ENCODE measurements at places on chromosomes 3 and 15.
A peak's percentile ranks its signal among the peaks of the same experiment; 100 is the strongest.

DNA sequence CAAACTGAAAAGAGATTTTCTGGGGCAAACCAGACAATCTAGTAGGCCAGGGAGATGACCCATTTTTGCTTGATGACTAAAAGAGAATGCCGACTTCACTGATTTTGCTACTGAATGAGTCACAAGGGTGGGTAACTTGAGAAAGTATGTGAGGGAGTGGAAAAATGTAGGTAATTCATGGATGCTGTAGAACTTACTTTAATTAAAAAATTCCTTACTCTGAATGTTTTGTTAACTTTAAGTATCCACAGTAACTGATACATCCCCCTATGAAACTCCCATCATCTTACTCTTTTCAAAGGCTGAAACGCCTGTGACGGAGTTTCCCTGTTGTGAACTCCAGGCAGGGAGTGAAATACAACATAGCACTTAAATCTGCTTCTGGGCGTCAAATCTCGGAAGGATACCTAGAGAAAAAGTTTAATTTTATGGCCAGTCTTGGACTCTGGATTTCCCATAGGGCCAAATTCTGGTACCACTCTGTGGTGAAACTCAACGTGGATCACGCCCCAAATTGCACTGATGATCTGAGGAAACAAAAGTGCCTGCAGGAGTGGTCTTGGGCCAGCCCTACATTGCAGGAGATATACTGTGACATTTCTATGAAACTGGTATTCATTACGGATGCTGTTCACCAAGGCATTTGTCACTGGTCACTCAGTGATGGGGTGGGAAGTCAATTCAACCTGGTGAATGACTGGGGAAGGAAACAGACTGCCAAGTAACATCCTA, 24.0 kb downstream of the GOLIM4 start:
- DNase-seq = no peak

DNA sequence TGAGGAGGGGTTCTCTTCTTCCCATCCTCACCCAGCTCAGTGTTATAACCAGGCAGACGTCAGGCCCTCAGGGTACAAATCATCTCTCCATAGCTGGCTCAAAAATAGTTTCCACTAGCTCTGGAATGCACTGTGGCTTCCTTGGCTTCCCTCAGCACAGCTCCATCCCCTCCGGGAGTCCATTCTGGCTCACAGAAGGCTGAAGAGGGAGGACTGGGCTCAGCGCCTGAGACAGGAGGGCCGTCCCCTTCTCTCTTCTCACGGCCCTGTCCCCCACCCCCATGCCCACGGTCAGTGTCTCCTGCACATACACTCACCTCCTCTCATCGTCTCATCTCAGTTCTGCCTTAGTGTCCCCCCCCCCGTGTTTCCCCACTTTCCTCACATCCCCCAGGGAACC, 50.1 kb downstream of the UMPS start:
- DNase-seq = no peak

- no peak for DNase-seq
Measured at GRCh38 chr3:128999102-128999501, 2.0 kb upstream of the EFCC1 start.

- no peak for DNase-seq
Measured at GRCh38 chr3:16937326-16937845, 52.6 kb downstream of the PLCL2 start.

GRCh38 chr15:26887926-26888666, 21.2 kb downstream of the GABRA5 start:
- no peak for DNase-seq

DNA sequence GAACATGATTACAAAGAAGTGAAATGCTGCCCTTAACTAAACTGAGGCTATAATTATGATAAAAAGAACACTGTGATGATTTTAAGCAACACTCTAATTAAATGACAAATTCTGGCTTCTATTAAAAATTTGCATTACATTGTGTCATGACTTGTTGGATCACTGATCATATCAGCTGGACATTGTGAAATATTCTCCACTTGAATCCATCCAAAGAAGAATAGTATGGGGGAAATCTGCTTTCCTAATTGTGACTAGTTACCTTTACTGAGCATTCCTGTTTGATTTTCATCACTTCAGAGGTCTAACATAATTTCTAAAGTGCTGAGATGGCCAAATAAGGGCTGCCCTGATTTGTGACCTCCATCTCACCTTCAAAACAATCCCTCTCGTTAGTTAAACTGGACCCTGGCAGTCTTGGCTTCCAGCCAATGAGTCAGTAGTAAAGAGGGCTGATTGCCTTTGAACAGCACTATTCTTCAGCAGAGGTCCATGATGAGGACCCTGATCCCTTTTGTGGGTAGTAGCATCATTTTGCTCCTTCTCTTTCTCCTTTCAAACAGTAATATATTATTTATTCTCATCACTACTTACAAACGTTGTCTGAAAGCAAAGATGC, 53.5 kb upstream of the LEKR1 start:
- DNase-seq = no peak

DNA sequence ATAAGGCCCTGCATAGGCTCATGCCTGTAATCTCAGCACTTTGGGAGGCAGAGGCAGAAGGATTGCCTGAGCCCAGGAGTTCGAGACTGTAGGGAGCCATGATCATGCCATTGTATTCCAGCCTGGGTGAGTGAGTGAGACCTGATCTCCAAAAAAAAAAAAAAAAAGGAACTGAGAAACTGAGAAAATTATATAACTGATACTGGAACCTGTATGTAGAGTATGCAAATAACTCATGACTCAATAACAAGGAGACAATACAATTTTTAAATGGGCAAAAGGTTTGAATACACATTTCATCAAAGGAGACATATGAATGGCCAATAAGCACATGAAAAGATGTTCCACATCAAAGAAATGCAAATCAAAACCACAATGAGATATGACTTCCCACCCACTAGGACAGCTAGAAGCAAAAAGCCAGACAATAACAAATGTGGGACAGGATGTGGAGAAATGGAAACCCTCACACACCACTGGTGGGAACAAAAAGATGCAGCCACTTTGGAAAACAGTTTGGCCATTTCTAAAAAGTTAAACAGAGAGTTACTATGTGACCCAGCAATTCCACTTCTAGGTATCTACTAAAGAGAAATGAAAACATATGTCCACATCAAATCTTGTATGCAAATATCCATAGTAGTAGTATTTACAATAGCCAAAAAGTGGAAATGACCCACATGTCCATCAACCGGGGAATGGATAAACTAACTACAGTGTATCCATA, 70.7 kb downstream of the IQSEC1 start:
- no peak for DNase-seq

GRCh38 chr3:184336547-184337398, 627 bp upstream of the FAM131A start:
- peak; percentile 11 for DNase-seq

DNA sequence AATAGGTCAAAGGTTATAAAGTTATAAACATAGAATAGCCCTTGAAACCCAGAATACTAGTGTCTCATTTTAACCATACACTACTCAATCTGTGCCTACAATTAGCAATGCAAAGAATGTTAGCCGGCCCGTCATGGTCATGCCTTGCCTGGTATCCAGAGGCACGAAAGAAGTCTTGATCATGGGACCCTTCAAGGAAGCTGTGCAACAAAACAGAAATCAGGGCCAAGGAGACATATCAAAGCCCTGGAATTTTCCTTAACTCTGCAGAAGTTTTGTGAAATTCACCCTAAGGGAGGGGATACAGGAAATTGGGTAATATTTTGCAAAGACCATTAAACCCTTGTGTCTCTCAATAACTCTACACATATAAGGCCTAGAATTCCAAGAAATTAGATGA, 482.4 kb downstream of the ROBO1 start:
- no peak for DNase-seq

DNA sequence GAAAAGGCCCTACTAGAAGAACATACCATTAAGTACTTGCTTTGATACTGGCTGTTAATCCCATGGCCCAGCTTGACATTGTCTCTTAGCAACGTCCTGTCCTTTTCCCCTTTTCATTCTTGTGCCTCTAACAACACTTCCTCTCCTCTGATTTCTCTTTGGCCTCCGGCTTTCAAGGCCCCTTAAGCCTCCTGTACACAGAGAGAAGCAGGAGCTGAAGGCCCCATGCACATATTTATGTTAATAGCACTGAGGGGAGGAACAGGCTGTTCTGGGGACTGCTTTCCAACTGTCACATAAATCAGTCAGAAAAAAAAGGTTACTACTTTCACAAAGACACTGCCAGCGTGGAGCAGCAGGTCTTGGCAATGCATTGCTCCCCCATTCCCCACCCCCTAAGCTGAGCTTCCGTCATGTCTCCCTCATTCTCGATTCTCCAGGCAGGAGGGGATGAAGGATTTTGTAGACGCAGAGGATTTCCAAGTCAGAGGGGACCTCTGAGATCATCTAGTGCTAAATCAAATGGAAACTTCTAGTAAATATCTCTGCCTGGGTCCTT, 257.4 kb upstream of the ADAMTS9 start:
- DNase-seq = peak; percentile 74

GRCh38 chr15:46460431-46461094, 825.7 kb downstream of the SQOR start:
- no peak for DNase-seq

DNA sequence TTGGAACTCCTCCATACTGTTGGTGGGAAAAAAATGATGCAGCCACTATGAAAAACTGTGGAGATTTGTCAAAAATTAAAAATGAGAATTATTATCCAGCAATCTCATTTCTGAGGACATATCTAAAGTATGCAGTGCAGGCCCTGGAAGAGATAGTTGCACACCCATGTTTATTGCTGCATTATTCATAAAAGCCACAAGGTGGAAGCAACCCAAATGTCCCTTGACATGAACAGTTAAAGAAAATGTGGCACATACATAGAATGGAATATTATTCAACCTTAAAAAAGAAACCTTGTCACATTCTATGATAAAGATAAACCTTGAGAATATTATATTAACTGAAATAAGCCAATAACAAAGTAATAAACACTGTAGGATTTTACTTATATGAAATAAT, 80.9 kb upstream of the ARHGEF26 start:
- DNase-seq = peak; percentile 47

GRCh38 chr15:77702211-77702957, 69.7 kb upstream of the LINGO1 start:
- DNase-seq = peak; percentile 30

DNA sequence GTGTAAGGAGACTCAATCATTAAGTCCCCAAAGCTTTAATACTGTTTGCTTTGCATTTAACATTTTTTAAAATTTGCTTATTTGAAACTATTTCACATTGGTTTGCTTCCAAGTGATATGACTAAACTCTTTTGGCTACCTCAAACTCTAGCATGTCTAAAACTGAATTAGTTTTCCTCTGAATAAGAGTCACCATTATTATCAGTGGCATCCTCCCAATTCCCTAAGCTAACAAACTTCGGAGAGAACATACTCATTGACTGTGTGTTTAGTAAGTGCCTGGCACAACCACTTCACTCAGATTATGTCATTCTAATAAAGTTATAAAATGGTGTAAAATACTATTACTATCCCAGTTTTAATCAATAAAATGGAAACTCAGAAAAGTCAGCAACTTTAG, 21.9 kb downstream of the ATOSA start:
- DNase-seq = no peak

GRCh38 chr3:56702490-56703315, 19.6 kb upstream of the TASOR start:
- peak; percentile 84 for DNase-seq

DNA sequence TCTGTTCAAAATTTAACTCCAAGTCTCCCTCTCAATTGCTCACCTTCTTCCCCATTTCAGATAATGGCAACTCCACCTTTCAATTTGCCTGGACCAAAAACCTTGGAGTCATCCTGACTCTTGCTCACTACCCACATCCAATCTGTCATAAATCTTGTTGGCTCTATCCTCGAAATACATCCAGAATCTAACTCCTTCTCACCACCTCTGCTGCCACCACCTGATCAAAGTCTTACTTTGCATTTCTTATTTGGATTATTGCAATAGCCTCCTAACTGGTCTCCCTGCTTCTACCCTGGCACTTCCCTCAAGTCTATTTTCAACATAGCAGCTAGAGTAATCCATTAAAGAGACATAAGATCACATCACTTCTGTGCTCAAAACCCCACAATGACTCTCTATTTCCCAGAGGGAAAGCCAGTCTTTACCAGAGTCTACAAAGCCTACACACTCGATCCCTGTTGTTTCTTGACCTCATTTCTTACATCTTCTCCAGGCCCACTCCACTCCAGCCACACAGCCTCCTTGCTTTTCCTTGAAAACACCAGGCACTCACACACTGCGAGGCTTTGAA, 86.6 kb downstream of the GPR156 start:
- DNase-seq = peak; percentile 36

DNA sequence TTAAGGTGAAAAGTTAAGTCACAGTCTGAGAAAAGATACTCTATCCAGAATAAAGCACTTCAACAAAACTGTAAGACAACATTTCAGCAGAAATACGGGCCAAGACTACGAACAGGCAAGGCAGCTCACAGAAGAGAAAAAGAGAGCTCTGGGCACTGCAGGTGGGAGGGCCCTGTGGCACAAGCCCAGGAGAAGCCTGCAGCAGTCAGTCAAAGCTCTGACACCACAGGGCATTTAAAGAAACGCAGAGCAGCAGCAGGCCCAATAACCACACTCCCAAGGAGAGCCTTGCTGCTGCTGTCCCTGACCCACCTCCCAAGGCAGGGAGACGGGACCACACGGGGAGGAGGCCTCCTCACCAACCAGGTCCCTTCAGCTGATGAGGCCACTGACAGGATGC, 19.2 kb downstream of the CHSY1 start:
- DNase-seq = no peak

- peak; percentile 92 for DNase-seq
Measured at GRCh38 chr15:90915808-90916440, 12.8 kb downstream of the MAN2A2 start.

DNA sequence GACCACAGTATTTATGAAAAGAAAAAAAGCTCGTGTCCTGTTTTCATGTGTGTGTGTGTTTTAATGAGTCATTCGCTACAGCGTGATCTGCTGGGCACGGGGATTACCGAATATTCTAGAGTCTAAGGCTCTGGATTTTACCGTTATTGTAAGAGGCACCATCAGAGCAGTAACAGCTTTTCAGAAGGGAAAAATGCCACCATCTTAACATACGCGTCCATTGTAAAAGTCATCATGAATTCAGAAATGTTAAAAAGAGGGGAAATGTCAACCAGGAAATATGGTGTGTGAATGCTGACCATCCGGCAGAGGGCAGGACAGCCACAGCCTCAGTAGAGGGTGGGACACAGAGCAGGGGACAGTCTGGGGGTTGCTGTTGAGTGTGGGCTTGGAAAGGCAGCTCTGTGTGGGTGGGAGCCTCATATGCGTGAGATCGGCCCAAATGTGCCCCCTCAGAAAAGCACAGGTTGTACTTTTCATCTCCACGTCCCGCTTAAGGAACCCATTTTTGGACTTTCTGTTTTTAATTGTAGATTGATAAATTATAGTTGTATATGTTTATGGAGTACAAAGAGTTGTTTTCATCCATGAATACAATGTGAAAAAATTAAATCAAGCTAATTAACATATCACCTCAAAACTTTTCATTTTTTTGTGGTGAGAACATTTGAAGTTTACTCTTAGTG, 69.6 kb downstream of the ASB7 start:
- DNase-seq = peak; percentile 11
